Stimulated activated CD4-positive, alpha-beta T cell treated with anti-CD3 and anti-CD28 coated beads, Interleukin-4, amount 100 ng/mL, for 24 hours (primary cell): ENCODE measurements at places on chromosomes 2 and 18.

- DNase-seq, result no peak
These were observed 52.1 kb downstream of the LRRTM1 start for GRCh38 chr2:80252294-80252986.

GRCh38 chr2:60054571-60055340 is 498.7 kb downstream of the BCL11A start:
- DNase-seq, result no peak

GRCh38 chr2:42084231-42084671 is 36.4 kb downstream of the PKDCC start:
- DNase-seq, result no peak

GRCh38 chr2:169599568-169599967 is 15.4 kb downstream of the PPIG start:
- DNase-seq, result no peak

DNA sequence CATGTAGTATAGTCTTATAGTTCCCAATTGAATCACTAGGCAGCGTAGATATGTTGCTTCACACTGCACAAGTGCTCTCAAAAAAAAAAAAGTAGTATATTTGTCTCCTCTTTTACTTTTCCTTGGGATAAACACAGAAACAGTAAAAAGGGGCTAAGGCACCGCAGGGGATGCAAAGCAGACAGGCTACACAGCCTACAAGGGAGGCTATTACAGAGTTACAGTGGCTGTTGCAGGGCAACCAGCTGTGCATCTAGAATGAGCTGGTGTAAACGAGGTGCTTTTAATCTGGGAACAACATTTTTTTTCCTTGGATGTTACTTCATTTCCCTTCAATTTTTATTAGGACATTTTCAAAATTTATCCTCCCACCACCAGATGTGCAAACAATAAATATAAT is 1934.7 kb upstream of the CELF4 start:
- DNase-seq, result no peak

- DNase-seq, result no peak
These were observed 558 bp downstream of the MRPS5 start for GRCh38 chr2:95121093-95121406.

DNA sequence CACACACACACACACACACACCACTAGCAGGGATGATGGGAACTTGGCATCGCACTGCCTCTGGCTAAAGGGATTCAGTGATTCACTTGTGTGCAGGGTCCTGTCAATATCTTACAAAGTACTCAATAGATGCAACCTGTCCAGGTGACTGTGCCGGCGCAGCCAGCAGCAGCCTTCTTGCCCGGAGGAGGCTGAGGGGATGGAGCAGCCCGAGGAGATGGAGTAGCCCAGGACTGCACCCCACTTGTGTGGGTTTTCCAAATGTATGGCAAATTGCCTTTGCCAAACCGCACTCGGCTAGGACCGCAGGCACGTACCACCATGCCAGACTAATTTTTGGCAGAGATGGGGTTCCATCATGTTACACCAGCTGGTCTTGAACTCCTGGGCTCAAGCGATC is 31.1 kb downstream of the GBX2 start:
- DNase-seq, result no peak

DNA sequence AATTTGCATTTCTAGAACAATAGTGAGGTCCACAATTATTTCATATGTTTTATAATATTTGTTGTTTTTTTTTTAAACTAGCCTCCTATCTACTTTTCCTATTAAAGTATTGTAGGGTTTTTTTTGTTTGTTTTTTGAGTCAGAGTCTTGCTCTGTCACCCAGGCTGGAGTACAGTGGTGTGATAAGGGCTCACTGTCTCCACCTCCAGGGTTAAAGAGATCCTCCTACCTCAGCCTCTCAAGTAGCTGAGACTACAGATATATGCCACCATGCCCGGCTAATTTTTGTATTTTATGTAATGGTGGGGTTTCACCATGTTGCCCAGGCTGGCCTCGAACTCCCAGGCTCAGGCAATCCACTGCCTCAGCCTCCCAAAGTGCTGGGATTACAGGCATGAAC is 122.5 kb downstream of the SLC39A10 start:
- DNase-seq, result no peak

GRCh38 chr2:133177196-133177595 is 391.1 kb downstream of the NCKAP5 start:
- no peak for DNase-seq
